Stimulated activated CD8-positive, alpha-beta memory T cell treated with anti-CD3 and anti-CD28 coated beads, Interleukin-4, amount 100 ng/mL, for 1 hour (primary cell): ENCODE measurements at places on chromosomes 2 and 18.

DNA sequence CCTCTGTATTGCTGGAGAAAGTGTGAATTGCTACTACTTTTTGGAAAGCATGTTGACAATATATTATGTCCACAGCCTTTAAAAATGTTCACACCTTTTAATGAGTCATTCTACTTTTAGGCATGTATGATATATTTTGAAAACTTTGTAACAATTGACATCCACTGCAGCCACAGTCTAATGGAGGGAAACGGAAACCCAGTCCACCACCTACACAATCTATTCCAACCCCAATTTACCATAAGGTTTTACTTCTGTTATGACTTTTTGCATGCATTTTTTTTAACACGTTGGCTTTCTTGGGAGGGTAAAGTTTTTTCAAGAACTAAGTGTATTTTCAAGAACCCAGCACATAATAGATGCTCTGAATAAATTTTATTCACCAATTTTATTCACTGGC is 38.5 kb upstream of the ATP8B1 start:
- DNase-seq: no peak

DNA sequence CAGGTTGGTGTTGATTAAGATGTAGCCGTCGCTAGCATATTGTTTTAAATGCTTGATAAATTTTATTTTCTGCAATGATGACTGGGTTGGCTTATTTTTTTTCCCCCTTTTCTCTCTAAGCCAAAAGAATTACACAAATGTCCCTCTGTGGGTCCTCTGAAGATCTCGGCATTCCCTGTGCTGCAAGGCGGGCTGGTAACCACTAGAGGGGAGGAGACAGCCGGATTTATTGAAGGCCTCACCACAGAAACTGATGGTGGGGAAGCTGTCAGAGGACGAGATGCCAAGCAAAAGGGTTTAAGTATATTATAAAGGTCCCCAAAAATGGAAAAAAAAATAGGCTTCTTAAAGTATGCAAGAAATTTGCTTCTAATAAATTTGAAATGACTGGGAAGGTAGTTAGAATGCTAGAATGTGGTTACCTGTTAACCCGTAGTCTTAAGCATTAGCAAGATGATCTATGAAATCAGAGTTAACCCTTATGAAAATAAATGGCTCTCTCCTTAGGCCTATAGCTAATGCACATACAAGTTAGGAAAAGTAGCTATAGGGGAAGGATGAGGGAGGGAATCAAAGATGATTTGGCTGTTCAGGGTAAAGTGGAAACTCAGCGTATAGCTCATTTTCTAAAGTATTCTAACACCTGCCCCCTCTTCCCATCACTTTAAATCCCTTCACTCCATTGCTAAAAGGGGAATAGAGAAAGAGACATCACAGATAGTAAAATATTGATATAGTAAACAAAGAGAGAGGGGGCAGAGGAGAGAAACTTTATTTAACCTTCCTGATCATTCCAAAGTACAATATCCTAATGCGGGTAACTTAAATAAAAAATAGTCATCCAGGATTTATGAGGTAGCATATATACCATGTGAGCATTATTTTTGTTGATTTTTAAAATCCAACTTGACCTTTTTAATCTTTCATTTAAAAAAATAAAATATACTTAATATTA is 894.5 kb upstream of the POU3F3 start:
- DNase-seq: no peak

DNA sequence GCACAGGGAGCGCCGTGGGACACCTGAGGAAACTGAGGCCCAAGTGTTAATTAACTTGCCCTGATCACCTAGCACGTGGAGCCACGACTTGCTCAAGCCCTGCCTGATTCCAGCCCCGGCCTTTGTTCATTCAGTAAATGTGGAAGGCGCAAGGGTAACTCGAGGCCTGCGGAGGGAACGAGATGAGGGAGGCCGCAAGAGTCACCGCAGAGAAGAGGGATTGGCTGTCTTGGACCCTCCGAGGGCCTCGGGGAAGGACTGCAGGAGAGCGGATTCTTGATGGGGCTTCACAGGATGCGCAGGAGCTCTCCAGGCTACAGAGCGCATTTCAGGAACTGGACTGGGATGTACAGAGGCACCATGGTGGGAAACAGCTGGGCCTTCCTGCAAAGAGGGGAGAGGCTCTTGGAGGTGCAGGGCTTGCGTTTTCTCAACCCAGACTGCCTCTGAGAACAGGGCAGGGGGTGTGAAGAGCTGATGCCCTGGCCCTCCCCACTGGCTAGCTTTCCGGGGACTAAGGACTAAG is 511 bp upstream of the ANKMY1 start:
- no peak for DNase-seq

DNA sequence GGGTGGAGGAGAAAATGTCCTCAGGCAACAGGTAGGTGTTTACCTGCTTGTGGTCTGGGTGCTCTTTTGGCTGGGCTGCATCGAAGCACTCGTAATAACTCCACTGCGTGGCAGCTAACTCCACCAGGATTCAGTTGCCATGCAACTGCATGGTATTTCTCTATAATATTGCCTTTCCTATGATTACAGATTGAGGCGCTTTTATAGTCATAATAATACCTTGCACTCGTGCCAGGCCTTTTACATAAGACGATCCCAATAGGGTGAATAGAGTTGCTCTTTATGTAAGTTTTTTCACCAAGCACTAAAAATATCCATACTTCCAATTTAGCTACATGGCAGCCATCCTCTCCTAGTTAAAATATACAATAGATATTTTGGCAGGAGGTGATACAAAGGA is 19.7 kb upstream of the NYAP2 start:
- no peak for DNase-seq

- no peak for DNase-seq
Observed at GRCh38 chr2:112728378-112729175, 7.8 kb downstream of the NT5DC4 start.

DNA sequence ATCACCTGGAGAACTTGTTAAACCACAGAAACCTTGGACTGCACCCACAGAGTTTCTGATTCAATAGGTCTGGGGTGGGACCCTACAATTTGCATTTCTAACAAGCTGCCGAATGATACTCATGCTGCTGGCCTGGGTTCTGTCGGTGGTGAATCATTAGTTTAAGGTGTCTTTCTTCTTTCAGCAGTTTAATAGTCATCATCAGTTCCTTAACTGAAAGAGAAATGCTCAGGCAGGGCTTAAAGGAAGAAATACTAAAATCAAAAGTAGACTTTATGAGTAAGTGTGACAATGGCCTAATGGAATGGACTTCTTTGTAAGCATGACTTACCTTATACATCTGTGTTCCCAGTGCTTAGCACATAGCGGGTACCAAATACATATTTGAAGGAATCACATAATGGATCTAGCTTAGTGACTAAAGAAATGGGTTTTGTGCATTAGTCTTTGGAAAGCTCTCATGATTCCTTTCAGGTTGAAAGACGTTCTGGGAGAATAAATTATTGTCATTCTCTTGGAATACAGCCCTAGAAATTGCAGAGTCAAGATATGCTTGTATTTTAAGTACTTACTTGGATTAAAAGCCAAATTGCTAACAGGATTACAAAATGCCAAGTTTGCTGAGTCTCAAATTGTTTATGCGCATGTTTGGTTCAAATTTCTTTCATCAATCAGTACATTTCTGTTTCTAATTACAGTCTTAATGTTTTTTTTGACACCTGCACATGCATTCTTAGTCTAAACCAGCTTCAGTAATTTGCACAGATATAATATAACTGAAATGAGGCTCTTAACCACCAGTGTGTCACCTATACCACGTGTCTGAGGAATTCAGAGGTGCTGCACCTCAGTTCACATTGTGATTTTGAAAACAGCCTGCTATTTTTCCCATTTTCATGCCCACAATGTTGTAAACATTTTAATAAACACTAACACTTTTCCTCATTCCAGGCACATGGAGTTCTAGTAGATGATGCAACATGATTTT is 220.3 kb upstream of the NRP2 start:
- DNase-seq: no peak

- DNase-seq: no peak
Observed at GRCh38 chr2:229257985-229258384, 13.1 kb downstream of the PID1 start.

DNA sequence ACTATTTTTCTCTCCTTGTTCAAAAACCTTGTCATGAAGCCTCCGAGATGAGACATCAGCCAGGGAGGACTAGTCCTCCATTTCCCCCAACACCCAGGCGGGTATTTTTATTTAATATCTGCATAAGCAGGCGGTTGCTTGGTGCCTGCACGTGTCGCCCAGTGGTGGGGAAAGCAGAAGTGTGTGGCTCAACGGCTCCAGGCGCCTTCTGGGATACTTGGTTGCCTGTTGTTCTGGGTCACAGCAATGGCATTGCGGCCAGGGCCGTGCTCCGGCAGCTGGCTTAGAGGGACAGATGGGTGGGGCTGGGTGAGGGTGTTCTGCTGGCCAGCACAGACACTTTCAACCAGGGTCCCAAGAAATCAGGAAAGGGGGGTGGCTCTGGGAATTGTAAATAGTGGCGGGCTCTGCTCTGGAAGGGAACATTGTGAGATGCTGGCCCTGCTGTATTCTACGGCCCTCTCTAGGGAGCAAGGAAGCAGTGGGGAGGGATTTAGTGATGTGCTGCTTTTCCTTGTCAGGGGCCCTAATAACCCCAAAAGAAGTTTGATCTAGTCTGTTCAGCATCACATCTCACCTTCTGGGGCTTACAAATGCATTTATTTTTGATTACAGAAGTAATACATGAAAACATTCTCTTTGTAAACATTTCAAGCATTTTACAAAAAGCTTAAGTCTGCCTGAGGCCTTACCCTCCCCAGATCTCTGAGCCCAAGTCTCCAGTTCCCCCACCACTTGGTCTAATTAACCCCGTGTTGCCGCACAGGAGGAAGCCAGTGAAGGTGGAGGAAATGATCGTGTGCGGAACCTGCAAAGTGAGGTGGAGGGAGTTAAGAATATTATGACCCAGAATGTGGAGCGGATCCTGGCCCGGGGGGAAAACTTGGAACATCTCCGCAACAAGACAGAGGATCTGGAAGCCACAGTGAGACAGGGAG is 1.1 kb downstream of the VAMP8 start:
- no peak for DNase-seq

DNA sequence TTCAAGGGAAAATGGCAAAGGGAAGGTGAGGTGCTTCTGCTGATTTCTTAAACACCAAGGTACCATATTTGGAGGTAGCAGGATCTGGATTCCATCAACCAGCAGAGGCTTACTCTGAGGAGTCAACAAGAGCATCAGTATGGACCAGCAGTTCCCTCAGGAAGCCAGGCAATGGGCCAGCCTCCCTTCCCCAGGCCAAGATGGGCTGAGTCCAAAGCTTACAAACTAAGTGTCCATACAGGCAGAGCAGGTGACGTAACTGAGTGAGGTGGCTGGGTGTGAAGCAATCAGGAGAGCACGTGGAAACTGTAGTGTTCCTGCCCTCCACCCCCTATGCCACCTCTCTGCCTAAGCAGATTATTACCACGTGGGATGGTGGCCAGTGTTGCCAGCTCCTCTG is 134.2 kb upstream of the HNRNPA3 start:
- DNase-seq: no peak

- no peak for DNase-seq
Observed at GRCh38 chr2:168968342-168968741, 62.8 kb downstream of the ABCB11 start.

DNA sequence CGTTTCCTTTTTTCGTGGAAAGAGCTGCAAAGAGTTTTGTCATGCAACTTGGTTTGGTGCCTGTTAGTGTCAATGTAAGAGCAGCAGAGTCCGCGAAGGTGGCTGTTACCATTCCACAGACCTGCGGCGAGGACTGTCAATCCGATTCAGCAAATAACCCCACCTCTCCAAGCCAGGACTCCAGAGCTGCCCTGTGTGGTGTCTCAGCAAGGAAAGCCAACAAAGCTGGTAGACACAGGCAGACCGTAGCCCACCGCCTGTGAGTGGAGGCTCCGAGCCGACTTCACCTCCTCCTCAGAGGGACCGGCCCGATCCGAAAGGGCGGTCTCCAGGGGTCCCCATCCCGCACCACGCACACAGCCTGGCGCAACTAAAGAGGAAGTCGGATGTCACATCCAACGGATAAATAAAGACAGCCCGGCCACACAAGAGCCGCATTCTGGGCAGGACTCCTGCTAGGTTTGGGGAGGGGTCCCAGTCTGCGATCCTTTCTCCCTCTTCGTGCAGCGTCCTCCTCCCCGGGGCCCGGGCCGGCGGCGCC is 819 bp downstream of the ANKRD44 start:
- peak; percentile 45 for DNase-seq

DNA sequence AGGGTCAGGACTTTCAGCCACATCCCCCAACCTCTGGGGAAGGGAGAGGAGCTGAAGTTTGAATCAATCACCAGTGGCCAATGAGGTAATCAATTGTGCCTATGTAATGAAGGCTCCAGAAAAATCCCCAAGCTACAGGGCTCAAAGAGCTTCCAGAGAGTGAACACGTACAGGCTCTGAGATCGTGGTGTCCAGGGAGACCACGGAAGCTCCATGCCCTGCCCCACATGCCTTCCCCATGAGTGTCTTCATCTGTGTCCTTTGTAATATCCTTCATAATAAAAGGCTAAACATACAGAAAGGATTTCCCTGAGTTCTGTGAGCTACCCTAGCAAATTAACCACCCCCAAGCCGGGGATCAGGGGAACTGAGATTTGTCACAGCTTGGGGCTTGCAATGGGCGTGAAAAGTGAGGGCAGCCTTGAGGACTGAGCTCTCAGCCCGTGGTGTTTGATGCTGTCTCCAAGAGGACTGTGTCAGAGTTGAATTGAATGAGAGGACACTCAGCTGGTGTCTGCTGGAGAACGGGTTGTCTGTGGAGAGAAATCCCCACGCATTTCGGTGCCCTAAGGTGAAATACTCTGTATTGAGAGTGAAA is 25.5 kb upstream of the TUBB6 start:
- no peak for DNase-seq

DNA sequence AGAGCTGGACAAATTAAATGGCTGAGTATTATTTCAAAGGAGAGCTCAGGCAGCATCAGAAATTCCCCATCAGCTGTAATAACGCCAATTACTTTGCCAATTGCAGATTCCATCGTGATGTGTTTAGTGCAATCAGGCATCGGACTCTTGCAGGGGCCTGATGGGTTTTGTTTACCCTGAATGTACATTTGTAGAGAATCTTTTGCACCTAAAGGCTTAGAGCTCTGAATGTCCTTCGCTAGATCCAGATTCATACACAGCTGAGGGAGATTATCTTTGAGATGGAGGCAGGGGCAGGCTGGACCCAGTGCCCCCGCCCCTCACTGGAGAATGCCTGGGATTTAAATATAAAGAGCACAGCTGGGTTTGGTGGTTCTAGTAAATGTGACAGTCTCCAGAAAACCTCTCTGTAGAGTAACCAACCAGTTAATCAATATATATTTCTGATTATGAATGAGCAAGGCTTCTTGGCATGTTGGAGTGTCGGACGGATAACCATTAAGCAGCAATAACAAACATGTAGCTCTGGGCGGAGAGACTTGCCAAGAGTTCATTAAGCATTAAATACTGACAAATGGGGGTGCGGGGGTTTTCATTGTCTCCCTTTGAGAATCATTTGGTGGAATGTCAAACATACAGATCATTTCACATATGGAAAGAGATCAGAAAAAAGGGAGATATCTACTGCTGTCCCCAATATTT is 200.9 kb downstream of the SETBP1 start:
- DNase-seq: no peak
